ENCODE measurements at places on chromosomes 4 and X.

- DNase-seq, result no peak
These were observed 100.7 kb upstream of the MAP3K15 start for GRCh38 chrX:19616016-19616415.

GRCh38 chrX:9935436-9935835 lies 31.7 kb upstream of the CLDN34 start:
- no peak for DNase-seq

- peak; percentile 20 for DNase-seq
These were observed 2.2 kb downstream of the PPA2 start for GRCh38 chr4:105471566-105472176.

GRCh38 chr4:99321241-99322191 lies at the start of gene ADH1B:
ADH1B (minus strand) TSS chr4:99321401; CDS start chr4:99321331, 70 bp downstream.
- no peak for DNase-seq

- DNase-seq, result no peak
These were observed 102.3 kb upstream of the ARSJ start for GRCh38 chr4:114081783-114082182.

DNA sequence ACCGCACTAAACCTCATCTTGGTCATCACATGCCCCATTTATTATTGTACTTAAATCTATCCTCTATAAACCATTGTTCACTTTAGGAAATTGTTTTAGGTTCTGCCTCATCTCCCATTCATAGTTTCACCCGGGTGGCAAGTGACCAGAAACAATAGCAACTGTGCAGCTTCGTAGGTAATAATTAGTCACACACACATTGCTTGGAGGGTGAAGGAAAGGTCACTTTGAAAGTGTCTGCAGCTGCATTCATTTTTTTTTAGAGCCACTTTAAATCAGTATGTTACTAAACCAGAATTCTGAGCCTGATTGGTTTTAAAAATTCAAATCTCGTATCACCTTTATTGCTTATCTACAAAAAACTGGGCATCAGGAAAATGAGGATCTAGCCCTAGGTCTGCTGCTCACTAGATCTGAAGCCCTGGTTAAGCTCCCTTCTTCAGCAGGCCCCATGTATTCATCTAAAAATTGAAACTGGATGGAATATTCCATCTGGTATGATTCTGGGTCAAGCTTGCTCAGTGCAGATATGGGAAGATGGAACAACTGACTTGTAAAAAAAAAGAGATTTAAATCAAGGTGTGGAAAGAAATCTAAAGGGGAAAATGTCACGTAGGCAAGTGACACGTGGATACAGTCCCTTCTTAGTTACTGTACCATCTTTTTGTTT lies 62.4 kb downstream of the LIMCH1 start:
- no peak for DNase-seq

- no peak for DNase-seq
These were observed 274.9 kb upstream of the TEX13A start for GRCh38 chrX:105495376-105495775.

GRCh38 chrX:53028678-53029077 lies 19.9 kb upstream of the GPR173 start:
- no peak for DNase-seq

- no peak for DNase-seq
These were observed 189.1 kb upstream of the C1QTNF7 start for GRCh38 chr4:15238720-15239119.

- no peak for DNase-seq
These were observed 645.9 kb downstream of the FSTL5 start for GRCh38 chr4:161517941-161518340.

- no peak for DNase-seq
These were observed 15.1 kb downstream of the UBE2K start for GRCh38 chr4:39712819-39713607.

DNA sequence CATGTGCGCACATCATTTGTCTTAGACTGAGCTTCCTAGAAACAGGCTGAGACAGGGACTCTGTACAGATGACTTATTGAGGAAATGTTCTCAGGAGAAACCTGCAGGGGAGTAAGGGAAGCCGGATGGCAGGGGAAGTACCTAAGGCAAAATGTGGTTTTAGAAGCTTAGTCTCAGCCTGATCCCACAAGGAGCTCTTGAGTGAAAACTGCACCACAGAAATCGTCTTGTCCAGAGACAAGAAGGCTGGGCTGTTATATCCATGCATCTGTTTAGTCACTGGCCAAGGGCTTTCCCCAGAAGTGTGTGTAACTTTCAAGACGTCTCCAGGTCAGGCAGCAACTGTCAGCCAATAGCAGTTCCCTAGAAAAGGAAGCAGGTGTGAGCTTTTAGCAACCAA lies 86.0 kb downstream of the FUNDC1 start:
- DNase-seq, result no peak

- no peak for DNase-seq
These were observed 41.6 kb upstream of the HMX1 start for GRCh38 chr4:8913121-8913857.

All from stimulated activated CD4-positive, alpha-beta T cell treated with anti-CD3 and anti-CD28 coated beads, Interleukin-1b, Interleukin-23, amount 100 ng/mL, for 1 hour (primary cell).